ENCODE measurements at places on chromosomes 7 and 10. TPM values are rescaled to one million over a fixed set of nuclear protein-coding genes. Genes with fewer than 3 reads are reported as not detected.

TUBB8 gene
- not detected for total RNA-seq

PPP1R17 gene
- not detected for total RNA-seq

GPR26 gene
- not detected for total RNA-seq

PRSS37 gene
- not detected for total RNA-seq

SAP25 gene
- total RNA-seq: 1.6 TPM

SEMA3D gene
- total RNA-seq: 1.5 TPM

NYAP1 gene
- total RNA-seq: 0.20 TPM

ORC5 gene
- total RNA-seq: 58.7 TPM

CPA2 gene
- not detected for total RNA-seq

ANKRD61 gene
- 0.37 TPM for total RNA-seq

ASZ1 gene
- total RNA-seq: not detected

CRYGN gene
- not detected for total RNA-seq

AGMO gene
- not detected for total RNA-seq

AMZ1 gene
- not detected for total RNA-seq

CCL24 gene
- total RNA-seq: not detected

GPR37 gene
- 0.79 TPM for total RNA-seq

LIPN gene
- total RNA-seq: not detected

KRIT1 gene
- total RNA-seq: 32.0 TPM

SRI gene
- total RNA-seq: 155 TPM

KNDC1 gene
- not detected for total RNA-seq

HDAC9 gene
- total RNA-seq: 16.1 TPM

Data from HT1080 (cell line).